ENCODE measurements at places on chromosomes 13 and 19. TPM values are rescaled to one million over a fixed set of nuclear protein-coding genes. Genes with fewer than 3 reads are reported as not detected.
A peak's percentile ranks its signal among the peaks of the same experiment; 100 is the strongest.

- no peak for DNase-seq
These were observed 30.3 kb downstream of the TDRD3 start for GRCh38 chr13:60427285-60427684.

DNA sequence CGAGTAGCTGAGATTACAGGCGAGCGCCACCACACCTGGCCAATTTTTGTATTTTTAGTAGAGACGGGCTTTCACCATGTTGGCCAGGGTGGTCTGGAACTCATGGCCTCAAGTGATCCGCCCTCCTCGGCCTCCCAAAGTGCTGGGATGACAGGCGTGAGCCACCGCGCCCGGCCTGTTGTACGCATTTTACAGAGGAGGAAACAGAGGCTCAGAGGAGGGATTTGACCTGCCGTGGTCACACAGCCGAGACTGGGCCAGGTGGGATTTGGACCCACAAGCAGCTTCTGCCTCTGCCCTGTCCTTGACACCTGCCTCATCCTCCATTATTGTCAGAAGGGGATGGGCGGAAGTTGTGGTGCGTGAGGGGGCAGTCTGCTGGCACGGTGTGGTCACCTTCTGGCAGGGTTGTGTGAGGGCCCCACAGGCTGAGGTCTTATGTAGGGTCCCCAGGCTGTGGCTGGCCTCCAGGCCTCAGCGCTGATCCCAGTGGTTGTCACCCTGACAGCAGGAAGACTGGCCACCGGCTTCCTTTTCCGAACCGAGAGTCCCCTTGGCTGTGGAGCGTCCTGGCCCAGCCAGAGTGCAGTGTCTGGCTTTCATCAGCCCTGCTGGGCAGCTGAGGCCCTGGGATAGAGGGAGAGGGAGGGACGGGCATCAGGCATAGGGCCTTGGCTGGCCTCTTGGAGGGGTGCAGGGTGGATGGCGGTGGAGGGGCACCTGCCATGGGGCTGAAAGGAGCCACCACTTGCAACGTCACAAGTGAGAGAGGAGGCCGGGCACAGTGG is 20.3 kb downstream of the NFIC start:
- DNase-seq: no peak

DNA sequence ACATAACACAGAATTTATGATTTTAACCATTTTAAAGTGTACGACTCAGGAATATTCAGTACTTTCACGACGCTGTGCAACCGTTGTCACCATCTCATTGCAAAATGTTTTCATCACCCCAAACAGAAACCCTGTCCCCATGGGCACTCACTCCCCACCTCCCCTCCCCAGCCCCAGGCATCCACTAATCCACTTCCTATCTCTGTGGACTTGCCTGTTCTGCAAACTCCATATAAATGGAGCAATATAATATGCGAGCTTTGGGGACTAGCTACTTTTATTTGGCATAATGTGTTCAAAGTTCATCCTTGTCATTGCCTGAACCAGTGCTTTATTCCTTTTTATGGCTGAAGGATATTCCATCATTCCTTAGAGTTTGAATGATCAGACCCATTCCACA is 7.3 kb upstream of the INSR start:
- no peak for DNase-seq

DNA sequence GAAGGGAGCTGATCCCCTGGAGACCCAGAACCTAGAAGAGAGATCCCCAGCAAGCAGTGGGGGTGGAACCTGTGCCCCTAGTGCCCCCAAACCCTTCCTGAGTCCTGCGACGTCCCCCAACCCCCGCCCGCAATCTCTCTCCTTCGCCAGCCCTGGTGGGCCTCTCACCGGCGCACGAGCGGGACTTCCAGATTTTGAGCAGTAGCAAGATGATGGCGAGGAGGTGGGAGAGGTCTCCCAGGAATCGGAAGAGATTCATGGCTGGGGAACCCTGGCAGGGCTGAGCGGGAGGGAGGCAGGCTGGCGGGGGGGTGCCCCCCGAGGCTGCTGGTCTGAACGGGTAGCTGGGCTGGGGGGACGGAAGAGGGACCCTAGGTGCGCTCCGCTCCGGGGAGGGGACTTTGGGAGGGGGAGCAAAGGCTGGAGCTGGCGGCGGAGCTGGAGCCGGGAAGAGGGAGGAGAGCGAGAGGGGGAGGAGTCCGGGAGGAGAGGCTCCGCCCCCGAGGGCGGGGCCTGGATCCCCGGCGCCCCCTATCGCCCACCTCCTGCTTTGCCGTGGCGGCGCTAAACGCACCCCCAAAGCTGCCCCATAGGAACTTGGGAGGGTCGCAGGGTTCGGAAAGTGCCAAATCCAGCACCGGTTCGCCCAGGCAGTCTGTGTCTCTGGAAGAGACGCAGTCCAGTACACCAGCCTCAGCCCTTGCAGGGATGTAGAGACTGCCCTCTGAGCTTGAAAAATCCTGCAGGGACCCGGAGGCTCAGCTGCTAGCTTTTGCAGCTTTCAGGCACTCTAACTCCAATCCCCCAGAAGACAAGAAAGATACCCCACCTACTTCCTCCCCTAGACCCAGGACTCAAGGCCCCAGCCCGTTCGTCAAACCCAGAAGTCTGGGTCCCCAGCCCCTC is at the start of gene KDELR1:
KDELR1 (minus strand) TSS at position 452 of the 906 bp plus-strand sequence; CDS start at position 259, 193 bp downstream.
- peak; percentile 91 for DNase-seq

GRCh38 chr13:65860306-65860705 is 1369.8 kb downstream of the PCDH9 start:
- DNase-seq: peak; percentile 21

TYROBP gene
- total RNA-seq: 3.6 TPM

DNA sequence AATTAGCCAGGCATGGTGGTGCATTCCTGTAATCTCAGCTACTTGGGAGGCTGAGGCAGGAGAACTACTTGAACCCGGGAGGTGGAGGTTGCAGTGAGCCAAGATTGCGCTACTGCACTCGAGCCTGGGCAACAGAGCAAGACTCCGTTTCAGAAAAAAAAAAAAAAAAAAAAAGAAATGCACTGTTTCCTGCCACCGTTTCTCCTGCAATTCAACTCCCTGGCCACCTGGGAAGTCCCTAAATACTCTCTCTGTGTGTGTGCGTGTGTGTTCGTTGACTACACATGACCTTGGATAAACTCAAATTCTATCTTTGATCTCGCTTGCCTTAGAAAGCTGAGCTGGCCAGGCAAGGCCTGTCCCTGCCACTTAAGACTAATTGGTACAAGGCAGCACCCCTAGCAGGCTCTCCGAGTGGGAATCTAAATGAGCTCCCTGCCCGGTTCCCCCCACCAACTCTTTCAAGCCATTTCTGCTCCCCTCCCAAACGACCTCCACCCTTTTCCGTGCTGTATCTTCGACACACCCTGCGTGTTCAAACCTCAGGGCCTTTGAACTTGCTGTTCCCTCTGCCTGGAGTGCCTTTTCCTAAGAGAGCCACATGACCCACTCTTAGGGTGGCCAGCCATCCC is 5.2 kb upstream of the BCAT2 start:
- no peak for DNase-seq

DNA sequence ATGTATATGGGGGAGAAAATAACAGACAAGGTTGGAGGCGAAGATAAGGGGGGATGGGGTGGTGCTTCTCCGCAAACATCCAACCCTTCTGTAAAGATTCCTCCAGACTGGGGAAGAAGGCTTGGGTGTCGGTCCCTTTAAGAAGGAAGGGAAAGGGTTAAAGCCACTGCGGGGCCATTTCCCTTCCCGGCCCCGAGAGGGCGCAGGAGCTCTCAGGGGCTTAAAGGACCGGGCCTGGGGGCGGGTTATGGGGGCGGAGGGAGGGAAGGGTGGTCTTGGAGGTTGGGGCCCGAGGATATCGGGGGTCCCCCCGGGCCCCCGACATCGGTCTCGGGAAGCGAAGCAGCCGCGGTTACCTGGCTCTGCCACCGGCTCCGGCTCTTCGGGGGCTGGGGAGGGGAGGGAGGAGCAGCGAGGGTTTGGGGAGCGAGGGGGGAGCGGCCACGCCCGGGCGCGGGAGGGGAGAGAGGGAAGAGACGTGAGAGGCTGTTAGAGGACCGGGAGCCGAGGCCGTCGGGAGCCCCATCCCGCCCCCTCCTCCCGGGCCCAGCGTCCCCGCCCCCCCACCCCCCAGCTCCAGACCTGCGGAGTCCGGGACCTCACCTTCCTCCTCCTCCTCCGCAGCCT is 2.8 kb downstream of the TNNT1 start:
- no peak for DNase-seq

B3GNT8 gene
- total RNA-seq: 3.9 TPM

SIGLEC12 gene
- total RNA-seq: not detected

SERPINE3 gene
- not detected for total RNA-seq

- no peak for DNase-seq
These were observed 9.8 kb downstream of the KLF2 start for GRCh38 chr19:16334411-16334810.

GRCh38 chr13:44089452-44089851 is 209.7 kb downstream of the LACC1 start:
- no peak for DNase-seq

DNA sequence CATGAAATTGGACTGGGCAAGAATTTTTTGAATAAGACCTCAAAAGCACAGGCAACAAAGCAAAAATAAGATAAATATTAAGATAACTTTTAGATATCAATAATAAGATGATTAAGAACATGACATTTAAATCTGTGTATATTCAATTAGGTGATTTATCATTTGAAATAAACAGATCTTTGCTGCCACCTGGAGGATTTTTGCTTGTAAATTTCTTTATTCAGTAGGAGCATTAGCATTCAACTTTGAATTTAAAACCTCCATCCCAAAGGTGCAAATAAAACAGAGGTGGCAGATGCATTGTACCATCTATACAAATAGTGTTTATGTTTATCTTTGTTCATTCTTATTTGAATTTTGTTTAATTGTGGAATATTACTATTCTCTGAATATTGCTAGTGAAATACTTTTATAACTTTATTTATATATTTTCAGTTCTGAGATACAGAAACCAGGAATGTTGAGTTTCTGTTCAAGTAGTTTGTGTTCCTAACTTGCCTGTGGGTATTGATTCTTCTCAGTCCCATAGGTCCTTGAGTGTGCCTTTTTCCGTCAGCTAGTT is 20.9 kb downstream of the COG6 start:
- DNase-seq: peak; percentile 73

ZNF264 gene
- total RNA-seq: 52.6 TPM

DNA sequence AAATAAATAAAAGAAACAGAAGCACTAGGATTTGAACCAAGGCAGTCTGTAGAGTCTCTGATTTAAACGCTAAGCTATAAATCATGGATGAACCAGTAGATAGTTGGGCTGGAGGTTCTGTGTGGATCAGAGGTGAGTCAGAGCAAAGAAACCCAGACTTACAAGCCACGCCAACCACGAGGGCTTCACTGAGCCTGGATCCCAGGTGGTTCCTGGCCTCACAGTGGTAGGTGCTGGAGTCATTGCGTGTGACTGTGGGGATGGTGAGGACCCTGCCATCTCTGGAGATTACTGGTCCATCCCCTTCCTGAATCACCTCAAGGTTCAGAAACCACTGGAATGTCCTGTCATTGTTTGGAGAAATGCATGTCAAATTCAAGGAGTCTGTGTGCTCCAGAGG is 19.3 kb upstream of the CEACAM20 start:
- DNase-seq: no peak

DNA sequence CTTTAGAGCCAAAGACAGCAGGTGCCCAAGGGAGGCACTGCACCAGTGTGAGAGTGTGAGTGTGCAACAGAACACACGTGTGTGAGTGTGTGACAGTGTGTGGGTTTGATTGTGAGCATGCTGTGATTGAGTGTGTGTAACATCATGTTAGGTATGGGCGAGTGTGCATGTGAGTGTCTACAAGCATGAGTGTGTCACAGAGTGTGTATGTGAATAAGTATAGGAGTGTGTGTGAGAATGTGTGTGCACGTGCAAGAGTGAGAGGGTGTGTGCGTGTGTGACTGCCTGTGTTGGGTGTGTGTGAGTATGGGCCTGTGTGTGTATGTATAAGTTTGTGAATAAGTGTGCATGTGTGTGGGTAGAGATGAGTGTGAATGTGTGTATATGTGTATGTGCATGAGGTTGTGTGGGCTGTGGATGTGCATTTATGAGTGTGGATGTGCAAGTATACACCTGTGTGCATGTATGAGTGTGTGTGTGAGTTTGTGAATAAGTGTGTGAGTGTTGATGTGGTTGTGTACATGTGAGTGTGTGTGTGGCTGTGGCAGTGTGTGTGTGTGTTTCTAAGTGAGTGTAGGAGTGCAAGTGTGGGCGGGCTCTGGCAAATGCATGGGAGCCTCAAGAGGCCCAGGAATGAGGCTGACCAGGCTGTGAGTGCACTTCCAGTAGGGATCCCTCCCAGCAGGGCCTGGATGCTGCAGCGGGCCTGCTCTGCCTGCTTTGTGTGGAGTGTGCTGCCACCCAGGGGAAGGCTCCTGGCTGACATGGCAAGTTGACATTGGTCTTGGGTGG is 198.4 kb downstream of the COL4A1 start:
- DNase-seq: peak; percentile 85

SIGLEC8 gene
- not detected for total RNA-seq

DNA sequence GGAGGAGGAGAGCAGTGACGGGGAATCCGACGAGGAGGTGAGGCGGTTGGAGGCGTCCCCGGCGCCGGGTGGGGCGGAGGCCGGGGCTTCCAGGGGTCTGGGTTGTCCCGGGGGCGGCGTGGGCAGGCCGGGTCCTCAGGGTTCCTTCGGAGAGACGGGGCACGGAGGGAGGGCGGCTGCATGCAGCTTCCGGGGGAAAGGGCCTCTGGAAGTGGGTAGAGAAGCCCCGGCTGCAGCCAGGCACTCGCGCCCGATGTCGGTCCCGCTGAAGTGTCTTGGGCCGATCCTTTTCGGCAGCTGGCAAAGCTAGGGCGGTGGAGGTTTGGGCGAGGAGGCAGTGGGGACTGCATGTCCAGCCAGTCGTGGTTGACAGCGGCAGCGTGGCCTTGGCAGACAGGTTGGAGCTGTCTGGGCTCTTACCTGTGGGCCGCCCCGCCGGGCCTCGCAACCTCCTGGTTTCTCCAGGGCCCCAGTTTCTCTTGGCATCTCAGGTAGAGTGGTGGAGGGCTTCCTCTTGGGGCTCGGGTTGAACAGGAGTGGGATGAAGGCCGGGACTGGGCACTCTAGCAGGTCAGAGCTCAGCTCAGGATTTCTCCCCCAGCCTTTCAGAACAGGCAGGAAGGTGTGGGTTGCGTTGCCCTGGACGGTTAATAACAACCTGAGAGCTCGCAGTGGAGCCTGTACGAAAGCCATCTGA is 690 bp downstream of the KMT2B start:
- DNase-seq: peak; percentile 38

DNA sequence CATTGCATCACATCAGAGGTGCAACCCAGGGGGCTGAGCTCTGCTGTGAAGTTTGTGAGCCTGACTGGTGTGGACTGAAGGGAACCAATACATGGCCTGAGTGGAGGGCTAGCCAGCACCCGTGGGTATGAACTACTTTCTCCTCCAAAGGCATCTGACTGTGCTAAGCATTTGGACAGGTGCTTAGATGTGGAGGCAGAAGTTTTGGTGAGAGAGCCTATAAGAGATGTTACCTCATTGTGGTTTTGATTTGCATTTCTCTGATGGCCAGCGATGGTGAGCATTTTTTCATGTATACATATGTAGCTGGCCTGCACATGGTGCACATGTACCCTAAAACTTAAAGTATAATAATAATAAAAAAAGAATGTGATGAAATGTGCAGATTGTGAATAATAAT is 46.9 kb downstream of the TEX29 start:
- DNase-seq: no peak

ZNF625 gene
- total RNA-seq: 16.9 TPM

CBY2 gene
- total RNA-seq: not detected

- DNase-seq: no peak
These were observed 966.3 kb downstream of the DIAPH3 start for GRCh38 chr13:59197397-59197796.

HPN gene
- not detected for total RNA-seq

GRCh38 chr13:28353679-28354078 is 141.2 kb downstream of the FLT1 start:
- DNase-seq: no peak

Data from tongue (tissue), 3 donors.